ENCODE measurements at places on chromosomes 2 and 18.

- DNase-seq, result no peak
Measured at GRCh38 chr2:222897898-222898297, 37.1 kb downstream of the ACSL3 start.

GRCh38 chr2:75609334-75609689, 37.3 kb upstream of the MRPL19 start:
- DNase-seq, result no peak

DNA sequence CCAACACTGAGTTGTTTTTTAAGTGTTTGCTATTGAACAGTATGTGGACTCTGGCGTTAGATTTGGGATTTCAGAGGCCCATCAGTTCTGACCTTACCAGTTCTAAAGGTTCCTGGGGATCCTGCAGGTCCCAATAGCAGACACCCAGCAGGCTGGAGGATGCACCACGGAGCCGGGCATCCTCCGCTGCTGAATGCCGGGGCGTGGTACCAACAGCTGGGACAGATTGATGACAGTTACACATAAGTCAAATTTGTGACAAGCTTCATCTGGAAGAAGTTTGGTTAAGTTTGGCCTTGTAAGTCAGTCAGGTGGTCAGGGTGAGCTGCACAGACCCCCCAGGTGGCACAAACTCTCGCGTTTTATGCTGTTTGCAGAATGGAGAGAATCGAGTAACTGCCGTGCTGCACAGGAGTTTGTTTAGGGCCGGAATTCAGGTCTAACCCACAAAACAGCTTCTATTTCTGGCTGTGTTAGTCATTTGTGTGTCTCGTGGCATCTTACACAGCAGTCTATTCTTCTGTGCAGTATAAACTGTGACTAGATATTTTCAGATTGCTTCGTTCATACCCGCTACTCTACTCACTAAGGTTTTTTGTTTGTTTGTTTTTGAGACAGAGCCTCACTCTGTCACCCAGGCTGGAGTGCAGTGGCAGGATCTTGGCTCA, 19.2 kb downstream of the CTDP1 start:
- no peak for DNase-seq

DNA sequence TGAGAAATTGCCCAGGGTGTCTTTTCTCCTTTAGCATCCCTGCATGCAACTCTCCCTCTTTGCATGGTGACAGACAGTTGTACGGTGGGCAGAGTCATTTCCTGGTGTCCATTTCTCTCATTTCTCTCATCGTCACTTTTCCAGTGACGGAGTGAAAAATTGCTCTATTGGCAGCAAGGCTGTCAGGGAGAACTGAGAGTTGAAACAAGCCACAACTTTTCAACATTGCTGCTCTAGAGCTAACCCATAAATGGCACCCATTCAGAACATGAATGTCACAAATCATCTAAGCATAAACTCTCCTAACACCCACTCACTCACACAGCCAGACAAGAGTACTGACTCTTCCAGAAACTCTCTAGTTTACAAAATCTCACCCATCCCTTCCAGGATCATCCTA, 55.7 kb downstream of the ZC3H8 start:
- DNase-seq, result no peak

DNA sequence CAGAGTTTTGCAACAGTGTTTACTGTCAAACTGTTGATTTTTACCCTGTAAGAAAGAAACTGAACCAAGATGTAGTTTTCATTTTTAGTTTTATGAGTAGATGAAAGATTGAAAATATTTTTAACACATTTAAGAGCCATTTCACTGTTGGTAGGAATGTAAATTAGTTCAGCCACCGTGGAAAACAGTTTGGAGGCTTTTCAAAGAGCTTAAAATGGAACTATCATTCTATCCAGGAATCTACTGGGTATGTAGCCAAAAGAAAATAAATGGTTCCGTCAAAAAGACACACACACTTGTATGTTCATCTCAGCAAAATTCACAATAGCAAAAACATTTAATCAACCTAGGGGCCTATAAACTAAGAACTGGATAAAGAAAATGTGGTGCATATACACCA, 729.8 kb upstream of the CDH7 start:
- DNase-seq, result no peak

DNA sequence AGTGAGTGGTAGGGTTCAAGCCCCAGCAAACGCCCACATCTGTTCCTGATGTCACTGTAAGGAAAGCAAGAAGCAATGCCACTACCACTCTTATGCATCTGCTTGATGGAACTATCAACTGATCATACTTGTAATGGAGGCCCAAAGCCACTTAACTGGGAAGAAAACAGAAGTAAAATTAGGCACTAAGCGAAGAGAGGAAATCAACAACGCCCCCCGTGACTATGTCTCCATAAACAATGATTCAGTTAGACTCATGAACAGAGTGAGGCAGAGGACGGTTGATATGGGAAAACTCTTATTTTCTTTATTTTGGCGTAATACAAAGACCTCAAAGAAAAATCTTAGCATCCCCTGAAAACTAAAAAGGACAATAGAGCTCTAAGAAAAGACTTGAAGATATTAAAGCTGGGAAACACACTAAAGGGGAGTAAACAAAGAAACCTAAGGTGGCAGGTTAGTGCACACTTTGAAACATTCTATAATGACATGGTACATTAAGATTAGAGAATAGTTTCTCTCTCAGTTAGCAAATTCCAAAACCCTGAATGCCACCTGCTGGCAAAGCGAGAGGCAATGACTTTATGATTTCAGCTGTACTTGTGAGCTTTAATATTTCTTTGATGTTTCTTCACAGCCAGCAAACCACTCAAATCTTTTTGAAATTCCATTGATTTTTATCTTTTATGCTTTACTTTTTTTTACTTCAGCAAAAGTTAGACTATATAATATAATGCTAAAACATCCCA, 86.5 kb downstream of the LRP2 start:
- no peak for DNase-seq

DNA sequence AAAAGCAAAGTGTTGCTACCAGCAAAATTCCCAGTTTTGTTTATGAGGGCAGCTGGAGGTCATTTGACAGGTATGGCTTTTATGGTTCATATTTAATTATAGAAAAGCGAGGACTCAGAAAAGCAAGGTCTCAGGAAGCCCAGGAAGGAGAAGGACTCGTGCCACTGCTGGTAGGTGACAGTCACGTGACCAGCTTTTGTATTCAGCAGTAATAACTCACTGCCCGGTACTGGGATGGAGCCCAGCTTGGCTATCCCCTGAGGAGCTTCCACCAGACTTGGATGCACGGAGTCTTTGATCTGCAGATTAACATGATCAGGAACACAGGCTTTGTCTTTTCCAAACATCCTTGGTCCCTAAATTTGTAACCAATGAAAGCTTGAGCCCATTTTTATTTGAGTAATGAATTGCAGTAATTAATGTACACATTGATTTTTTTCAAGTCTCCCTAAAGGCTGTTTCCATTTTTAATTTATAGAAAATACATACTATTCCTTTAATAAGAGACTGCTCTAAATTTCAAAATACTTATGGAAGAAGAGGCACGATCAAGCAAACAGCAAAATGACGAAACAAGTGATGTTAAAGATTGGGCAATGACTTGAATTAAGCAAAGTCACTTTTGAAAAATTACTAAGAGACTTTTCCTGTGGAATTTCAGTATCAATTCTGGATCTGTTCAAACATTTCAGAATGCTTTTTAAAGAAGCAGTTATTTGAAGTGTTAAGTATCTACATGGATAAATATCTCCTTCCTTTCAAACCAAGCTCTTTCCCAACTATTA, 251.7 kb upstream of the HNRNPA3 start:
- DNase-seq, result no peak

DNA sequence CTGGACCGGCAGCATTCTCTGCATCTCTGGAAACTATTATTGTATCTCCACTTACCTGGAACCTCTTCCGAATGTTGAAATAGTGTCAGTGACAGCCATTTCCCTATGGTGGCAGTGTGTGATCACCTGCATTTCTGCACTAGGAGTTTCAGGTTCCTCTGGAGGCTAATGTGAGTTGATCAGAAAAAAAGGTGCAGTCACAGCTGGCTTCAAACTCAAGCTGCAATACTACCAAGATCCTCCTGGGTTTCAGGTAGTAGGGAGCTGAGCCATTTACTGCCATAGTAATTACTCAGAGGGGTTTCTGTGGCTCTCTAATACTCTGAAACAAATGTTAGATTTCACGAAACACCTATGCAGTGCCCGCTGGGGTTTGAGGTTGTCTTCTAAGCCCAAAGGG, 183.5 kb upstream of the OSR1 start:
- DNase-seq, result no peak

GRCh38 chr2:2719781-2720180, 388.7 kb upstream of the MYT1L start:
- no peak for DNase-seq

DNA sequence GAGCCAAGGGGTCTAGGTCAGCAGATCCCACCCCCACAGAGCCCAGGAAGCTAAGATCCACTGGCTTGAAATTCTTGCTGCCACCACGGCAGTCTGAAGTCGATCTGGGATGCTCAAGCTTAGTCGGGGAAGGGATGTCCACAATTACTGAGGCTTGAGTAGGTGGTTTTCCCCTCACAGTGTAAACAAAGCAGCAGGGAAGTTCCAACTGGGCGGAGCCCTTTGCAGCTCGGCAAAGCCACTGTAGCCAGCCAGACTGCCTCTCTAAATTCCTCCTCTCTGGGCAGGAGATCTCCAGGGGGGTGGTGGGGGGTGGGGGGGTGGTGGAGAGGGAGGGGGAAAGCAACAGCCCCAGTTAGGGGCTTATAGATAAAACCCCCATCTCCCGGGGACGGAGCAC, 419.5 kb downstream of the NUP35 start:
- no peak for DNase-seq

DNA sequence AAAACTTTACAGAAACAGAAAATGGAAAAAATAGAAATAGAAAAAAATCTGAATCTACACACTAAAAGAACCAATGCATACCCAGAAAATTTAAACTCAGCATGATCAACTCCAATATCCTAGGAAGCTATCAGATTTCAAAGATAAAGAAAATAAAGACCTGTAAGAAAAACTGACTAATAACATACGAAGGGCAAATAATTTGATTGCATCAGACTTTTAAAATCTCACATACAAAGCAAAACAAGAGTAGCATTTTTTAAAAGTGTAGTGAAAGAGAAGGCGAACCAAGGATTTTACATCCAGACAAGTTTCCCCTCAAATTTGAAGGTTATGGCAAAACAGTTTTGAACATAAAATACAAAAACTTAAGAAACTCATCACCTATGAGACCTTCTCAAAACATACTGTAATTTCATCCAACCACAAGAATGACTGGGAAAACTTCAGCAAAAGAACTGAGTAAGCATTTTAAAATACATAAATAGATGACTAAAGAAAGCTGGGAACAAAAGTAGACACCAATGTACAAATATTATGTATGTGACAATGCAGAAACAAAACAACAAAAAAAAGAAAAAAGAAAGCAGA, 54.8 kb downstream of the NBAS start:
- no peak for DNase-seq

- DNase-seq, result no peak
Measured at GRCh38 chr2:148607566-148607965, 37.0 kb upstream of the EPC2 start.

GRCh38 chr2:136116151-136116812, 1.7 kb downstream of the CXCR4 start:
- DNase-seq, result no peak

GRCh38 chr2:229956491-229956890, 34.2 kb downstream of the FBXO36 start:
- DNase-seq, result no peak

DNA sequence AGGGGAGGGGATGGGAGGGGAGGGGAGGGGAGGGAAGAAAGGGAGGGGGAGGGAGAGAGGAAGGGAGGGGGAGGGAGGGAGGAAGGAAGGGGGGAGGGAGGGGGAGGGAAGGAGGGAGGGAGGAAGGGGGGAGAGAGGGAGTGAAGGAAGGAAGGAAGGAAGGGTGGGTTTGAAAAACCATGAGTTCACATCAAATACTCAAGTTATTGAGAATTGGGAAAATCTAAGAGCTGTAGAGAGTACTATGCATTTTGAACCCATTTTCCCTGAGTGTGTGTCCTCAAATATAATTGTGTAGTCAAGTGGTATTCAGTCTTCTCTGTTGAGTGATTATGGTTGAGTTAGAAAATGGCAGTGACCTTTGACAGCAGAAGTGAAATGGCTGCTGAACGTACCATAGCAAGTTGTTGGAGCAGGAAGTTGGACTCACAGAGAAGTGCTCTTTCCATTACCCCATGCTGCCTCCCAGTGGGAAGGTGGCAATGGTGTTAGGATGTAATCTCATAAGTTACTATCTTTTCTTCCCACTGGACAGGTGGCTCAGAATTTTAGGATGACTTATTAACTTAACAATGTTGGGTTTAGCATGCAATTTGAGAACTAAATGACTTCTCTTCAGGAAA, 214.6 kb downstream of the SETBP1 start:
- no peak for DNase-seq

- no peak for DNase-seq
Measured at GRCh38 chr18:6626457-6626856, 103.1 kb upstream of the ARHGAP28 start.

- peak; percentile 60 for DNase-seq
Measured at GRCh38 chr2:118221536-118222272, 133.4 kb downstream of the INSIG2 start.

DNA sequence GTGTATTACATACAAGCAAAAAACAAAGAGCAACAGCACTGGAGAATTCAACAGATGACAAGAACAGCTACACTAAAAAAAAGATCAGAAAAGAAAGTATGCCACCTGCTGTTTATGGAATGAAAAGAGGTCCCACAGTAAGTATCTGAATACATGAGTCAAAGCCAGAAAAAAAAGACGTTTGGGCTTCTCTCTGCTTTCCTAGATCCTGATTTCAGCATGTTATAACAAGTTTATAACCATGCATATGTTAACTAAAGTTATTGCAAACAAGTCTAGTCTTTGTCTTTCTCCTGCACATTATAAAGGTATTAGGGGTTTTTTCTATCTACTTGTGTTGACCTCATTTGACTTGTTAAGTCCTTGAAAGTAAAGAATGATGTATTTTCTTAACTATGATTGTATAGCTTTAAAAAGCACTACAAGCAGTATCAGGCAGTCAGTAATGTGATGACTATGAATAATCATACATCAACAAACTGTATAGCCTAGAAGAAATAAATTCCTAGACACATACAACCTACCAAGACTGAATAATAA, 108.5 kb upstream of the COL5A2 start:
- no peak for DNase-seq

- no peak for DNase-seq
Measured at GRCh38 chr2:137161250-137161649, 395.9 kb downstream of the THSD7B start.

- DNase-seq, result no peak
Measured at GRCh38 chr2:21892140-21892539, 768.4 kb downstream of the TDRD15 start.

DNA sequence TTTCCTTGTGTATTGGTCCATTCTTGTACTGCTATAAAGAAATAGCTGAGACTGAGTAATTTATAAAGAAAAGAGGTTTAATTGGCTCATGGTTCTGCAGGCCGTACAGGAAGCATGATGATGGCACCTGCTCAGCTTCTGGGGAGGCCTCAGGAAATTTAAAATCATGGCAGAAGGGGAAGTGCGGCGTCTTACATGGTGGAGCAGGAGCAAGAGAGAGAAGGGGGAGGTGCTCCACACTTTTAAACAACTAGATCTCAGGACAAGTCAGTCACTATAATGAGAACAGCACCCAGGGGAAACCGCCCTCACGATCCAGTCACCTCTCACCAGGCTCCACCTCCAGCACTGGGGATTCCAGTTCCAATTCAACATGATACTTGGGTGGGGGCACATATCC, 54.3 kb downstream of the MSH2 start:
- DNase-seq, result no peak

Measured in left hindlimb (tissue), 1 donor.